ENCODE measurements at places on chromosomes 12 and 14.

- DNase-seq = peak; percentile 68
Observed at GRCh38 chr12:2319737-2320506, 267.1 kb downstream of the CACNA1C start.

- DNase-seq = no peak
Observed at GRCh38 chr14:66758031-66758613, 250.2 kb downstream of the GPHN start.

DNA sequence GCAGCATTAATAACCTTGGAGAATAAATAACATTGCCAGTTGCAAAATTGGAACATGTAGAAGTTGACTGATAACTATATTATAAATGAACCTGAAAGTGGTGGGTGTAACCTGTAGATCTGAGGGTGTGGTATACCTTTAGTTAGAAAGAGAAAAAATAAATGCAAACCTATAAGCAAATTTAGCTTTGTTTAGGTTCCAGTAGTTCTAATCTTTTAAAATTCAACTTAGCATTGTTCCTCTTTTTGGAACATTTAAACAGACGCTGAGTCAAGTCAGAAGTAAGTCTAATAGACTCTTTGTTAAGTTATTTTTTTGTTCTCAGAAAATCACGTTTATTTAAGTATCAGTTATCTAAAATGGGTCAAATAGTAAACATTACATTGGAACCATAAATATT lies 120.0 kb downstream of the DNAI7 start:
- DNase-seq = no peak

DNA sequence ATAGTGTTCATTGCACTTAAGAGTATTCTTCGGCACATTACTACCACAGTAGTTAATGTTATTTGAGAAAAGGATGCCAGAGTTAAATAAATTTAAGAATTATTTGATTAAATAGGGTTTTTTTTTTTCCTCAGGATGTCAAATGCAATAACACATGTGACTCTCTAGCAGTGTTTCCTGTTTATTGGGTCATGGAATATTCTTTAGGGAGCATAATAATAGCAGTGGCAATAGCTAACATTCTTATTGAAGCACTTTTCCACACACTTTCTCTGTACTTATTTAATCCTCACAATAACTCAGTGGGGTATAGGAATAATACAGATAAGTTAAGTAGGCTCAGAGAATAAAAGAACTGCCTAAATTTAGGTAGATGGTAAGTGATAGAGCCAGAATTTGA lies 44.3 kb downstream of the SCYL2 start:
- DNase-seq = no peak

DNA sequence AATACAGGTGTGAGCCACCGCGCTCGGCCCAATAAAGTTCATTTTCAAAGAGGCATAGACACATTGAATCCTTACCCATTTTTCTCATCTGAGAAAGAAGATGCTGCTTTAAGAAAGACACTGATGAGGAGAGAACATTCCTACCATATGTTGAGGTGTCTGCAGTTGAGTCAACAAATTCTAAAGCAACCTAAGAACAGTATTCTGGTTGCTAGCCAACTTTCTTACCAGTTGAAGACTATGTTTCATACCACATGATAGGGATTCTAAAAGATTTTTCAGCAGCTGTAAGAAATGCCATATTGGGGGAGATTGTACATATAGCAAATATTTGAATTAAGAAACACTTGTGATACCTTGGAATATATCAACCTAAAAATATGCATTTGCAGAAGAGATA lies 160.1 kb downstream of the SRGAP1 start:
- DNase-seq = peak; percentile 73

DNA sequence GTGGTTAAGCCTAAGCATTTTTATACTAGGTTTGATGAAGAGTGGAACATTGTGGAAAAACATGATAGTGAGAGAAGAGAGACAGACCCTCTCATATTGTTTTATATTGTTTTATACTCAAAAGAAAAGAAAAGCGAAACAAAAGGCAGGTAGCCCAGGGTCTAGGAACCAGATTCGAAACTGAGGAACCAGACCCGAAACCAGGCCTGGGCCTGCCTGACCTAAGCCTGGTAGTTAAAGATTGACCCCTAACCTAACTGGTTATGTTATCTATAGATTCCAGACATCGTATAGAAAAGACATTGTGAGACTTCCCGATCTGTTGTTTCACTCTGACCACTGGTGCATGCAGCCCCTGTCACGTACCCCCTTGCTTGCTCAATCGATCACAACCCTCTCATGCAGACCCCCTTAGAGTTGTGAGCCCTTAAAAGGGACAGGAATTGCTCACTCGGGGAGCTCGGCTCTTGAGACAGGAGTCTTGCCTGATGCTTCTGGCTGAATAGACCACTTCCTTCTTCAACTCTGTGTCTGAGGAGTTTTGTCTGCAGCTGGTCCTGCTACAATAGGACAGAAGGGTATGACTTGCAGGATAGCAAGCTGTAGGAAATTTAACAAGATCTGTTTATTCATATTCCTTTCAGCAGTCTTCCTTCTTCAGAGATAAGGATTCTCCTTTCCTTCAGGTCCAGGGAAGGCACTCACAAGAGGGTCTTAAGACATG lies 147.1 kb upstream of the PLEKHA5 start:
- no peak for DNase-seq

DNA sequence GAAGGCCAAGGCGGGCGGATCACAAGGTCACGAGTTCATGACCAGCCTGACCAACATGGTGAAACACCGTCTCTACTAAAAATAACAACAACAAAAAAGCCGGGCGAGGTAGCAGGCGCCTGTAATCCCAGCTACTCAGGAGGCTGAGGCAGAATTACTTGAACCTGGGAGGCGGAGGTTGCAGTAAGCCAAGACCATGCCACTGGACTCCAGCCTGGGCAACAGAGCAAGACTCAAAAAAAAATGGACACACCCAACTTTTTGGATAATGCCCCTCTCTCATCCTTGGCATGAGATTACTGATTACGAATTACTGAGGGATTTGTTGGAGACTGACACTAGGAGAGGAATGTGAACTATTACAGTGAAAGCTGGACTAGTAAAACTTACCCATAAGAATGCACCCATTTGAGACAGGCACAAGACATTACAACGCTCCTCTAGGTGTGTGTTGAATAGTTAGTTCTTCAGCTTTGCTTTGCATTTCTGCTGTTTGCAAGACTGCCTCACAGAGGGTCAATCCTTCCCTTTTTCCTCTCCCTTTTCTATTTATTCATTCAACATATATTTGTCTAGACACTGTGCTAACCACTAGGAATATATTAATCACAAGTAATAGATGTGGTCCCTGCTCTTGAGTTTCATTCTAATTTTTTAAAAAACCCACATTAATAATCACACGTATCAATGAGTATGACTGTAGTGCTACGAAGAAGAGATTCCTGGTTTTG lies 46.0 kb upstream of the OR5AU1 start:
- DNase-seq = no peak

- peak; percentile 23 for DNase-seq
Observed at GRCh38 chr12:5643266-5643665, 211.4 kb downstream of the NTF3 start.

DNA sequence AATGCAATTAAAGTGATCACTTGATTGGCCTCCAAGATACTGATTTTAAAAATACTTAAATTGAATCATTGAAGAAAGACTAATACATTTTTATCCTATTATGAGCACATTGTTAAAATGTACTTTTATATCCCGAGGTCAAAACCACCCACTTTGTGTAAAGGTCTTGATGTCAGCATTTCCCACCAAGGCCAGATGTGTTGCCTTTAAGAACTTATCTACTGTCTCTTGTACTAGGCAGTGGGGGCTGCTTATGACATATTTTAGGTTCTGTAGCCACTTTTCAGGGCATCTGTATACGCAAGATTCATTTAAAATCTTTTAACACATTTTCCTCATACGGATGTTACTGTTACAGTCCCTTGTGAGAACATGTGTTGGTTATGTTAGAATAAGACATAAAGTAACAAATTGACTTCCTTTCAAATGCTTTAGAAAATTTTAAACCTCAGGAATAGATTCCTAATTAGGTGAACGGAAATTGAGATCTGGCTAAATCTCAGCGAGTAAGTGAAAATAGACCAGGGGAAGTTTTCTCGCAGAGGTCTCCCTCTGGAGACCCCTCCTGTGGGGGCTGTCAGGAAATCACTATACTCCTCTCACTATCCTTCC lies 456.2 kb downstream of the ADAMTS20 start:
- DNase-seq = no peak

DNA sequence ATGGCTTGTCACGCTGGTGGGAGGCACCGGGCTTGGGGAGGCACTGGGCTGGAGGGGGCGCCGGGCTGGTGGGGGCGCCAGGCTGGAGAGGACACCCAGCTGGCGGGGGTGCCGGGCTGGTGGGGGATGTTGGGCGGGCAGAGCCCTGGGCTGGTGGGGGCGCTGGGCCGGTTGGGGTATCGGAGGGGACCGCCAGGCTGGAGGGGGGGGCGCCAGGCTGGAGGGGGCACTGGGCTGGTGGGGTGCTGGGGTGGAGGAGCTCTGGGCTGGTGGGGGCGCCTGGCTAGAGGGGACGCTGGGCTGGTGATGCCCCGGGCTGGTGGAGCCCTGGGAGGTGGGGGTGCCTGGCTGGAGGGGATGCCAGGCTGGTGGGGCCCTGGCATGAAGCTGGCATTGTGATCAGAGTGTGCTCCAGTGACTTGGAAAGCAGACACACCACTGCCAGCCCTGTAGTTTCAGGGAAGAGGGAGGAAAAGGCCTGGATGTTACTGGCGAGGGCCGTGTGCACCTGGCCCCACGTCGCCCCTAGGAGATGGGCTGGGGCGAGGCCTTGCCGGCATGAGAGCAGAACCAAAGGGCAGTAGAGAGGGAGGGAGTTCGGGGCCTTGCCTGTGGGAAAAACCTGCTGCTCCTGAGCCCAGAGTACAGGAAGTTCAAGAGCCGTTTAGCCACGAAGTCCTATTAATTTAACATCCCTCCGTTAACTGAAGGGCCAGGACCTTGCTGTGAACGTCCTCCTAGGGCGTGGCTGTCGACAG lies 13.1 kb downstream of the TEDC1 start:
- DNase-seq = no peak

DNA sequence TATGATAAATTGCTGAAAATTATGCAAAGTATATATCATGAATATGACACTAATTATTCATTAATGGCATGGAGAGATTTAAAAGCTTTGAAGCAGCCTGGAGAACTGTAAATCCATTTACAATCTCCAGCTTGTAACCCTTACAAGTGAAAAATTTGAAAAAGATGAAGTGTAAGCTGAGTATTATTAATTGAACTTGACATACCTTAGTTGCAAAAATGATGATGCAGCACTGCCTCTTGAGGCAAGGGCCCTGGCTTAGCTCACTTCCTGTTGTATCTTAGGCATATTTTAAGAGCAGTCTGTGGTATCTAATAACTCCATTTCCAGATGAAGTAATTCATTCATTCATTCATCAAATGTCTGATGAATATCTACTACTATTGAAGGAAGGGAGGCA lies 158.6 kb downstream of the ANO4 start:
- no peak for DNase-seq

GRCh38 chr12:19908830-19909229 lies 459.5 kb upstream of the PDE3A start:
- DNase-seq = no peak

DNA sequence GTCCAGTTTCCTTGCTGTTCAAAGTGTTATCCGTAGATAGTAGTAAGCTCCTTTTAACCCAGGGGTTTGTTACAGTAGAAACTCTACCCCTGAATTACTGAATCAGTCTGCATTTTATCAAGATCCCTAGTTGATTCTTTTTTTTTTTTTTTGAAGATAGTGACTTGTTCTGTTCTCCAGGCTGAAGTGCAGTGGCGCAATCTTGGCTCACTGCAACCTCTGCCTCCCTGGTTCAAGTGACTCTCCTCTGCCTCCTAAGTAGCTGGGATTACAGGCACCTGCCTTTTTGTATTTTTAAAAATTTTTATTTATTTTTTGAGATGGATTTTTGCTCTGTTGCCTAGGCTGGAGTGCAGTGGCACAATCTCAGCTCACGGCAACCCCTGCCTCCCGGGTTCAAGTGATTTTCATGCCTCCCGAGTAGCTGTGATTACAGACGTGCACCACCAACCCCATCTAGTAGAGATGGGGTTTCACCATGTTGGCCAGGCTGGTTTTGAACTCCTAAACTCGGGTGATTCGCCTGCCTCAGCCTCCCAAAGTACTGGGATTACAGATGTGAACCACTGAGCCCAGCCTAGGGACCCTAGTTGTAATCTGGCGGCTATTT lies 10.5 kb downstream of the LARP4 start:
- DNase-seq = no peak

DNA sequence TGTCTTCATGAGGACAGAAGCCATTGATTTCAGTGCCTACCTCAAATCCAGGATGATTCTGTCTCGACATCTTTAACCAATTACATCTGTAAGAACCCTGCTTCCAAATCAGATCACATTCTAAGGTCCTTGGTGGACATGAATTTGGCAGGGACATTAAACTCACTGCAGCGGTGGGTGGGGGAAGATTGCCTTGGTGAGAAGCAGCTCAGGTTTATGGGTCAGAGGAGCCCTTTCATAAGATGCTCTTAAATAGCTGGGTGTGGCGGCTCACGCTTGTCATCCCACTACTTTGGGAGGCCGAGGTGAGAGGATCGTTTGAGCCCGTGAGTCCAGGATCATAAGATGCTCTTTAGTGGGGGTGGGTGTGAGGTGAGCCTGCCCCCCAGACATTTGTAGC lies 42.9 kb downstream of the ELK3 start:
- no peak for DNase-seq

DNA sequence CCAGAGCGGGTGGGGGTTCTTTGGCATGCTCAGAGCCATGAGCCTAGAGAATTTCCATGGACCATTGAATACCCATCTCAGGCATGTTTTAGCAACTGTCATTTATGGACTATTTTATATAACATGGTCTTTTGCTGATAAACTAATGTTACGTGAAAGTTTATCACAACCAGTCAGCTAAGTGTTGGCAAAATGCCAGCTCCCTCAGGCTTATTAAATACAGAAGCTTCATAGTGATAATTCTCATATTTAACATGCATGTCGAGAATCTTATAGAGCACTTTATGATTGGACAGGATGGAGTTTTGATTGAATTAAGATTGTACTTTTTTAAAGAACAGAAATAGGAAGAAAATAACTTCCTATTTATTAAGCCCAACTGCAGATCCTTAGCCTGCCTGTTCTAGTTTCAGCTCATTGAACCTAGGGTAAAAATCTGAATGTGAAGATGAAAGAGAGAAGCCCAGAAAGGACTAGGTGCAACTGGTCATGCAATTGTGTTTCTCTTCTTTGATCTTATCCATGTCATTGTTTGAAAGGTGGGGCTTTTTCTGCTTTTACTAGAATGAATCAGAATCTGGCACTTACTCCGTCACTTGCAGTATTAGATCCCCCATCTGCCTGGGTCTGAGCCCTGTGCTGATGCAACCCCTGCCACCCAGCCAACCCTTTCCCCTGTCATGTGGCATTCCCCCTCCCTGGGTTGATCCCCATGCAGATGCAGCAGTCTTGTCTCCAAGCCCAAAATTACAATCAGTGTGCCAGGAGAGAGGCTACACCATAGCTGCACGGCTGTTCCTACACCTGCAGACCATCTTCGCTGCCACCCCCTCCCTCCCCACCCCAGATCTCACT lies 134.6 kb upstream of the EVL start:
- no peak for DNase-seq

DNA sequence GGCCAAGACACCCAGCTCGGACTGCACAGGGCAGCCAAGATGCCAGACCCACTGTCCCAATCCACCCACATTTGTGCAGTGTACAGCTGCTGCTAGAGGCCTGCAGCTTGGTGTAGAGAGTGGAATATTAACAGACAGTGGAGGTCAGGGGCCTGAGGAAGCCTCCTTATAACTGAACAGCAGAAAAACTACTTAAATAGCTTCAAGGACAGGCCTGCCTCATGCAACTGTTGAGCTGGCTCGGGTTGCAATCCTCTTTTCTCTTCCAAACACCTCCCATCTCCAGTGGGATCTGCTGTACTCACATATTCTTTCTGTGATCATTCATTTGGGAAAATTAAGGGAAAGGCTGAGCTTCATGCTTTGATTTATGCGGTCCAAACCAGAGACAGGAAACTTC lies 1043.2 kb upstream of the TMEM132C start:
- no peak for DNase-seq

All from fibroblast of skin of left quadriceps (primary cell).